Parietal lobe (tissue), 2 donors: ENCODE measurements at places on chromosomes 12 and 14. TPM values are rescaled to one million over a fixed set of nuclear protein-coding genes. Genes with fewer than 3 reads are reported as not detected.

Gene NAV3
- total RNA-seq, result 329 TPM

Gene CABP1
- total RNA-seq, result 6.3 TPM

Gene TBX3
- total RNA-seq, result 1.9 TPM

Gene IL22
- total RNA-seq, result not detected

Gene DEPDC4
- total RNA-seq, result 1.3 TPM

Gene CLEC2A
- total RNA-seq, result not detected

Gene RIMBP2
- 92.0 TPM for total RNA-seq

Gene SLC5A8
- total RNA-seq, result 2.8 TPM

Gene MAP1LC3B2
- 4.1 TPM for total RNA-seq

Gene STAC3
- total RNA-seq, result 0.94 TPM

Gene TEX52
- total RNA-seq, result not detected

Gene CISTR
- not detected for total RNA-seq

Gene MNAT1
- 111 TPM for total RNA-seq

Gene KLHL33
- total RNA-seq, result under 0.01 TPM

Gene FOXG1
- total RNA-seq, result 80.4 TPM

Gene SERPINA3
- 1.3 TPM for total RNA-seq

Gene LRRC43
- not detected for total RNA-seq

Gene PPM1H
- total RNA-seq, result 9.7 TPM

Gene NFE2
- total RNA-seq, result 0.63 TPM

Gene SDSL
- total RNA-seq, result 0.94 TPM

Gene SIX6
- not detected for total RNA-seq

Gene HSP90B1
- 158 TPM for total RNA-seq

Gene SERPINA10
- total RNA-seq, result not detected

Gene NXPH4
- 1.6 TPM for total RNA-seq

Gene KRT78
- total RNA-seq, result not detected

Gene SOAT2
- not detected for total RNA-seq

Gene ADAMTS20
- total RNA-seq, result 0.94 TPM

Gene NRL
- total RNA-seq, result 2.2 TPM

Gene DENND5B
- 85.1 TPM for total RNA-seq

Gene GLIPR1
- 0.94 TPM for total RNA-seq

Gene WNT5B
- 29.1 TPM for total RNA-seq

Gene KRT73
- total RNA-seq, result not detected

Gene GALNT8
- total RNA-seq, result 63.5 TPM

Gene NPFF
- not detected for total RNA-seq

Gene HCFC2
- 82.0 TPM for total RNA-seq

Gene CMA1
- not detected for total RNA-seq

Gene MRPS35
- 46.0 TPM for total RNA-seq

Gene LDHB
- 315 TPM for total RNA-seq

Gene CPNE6
- total RNA-seq, result 27.2 TPM

Gene PPP1R36
- not detected for total RNA-seq

Gene SMAGP
- total RNA-seq, result 1.6 TPM

Gene NUDT14
- total RNA-seq, result 24.1 TPM

Gene KRT8
- not detected for total RNA-seq

Gene ITGB7
- total RNA-seq, result not detected

Gene KRT2
- total RNA-seq, result not detected

Gene IL26
- total RNA-seq, result not detected

Gene NOS1
- total RNA-seq, result 4.4 TPM

Gene RFX4
- 9.4 TPM for total RNA-seq

Gene TMEM229B
- 19.1 TPM for total RNA-seq

Gene TAS2R9
- total RNA-seq, result 2.8 TPM
